Posterior vena cava (tissue), 2 donors: ENCODE measurements at places on chromosomes 2 and 18. TPM values are rescaled to one million over a fixed set of nuclear protein-coding genes. Genes with fewer than 3 reads are reported as not detected.
A peak's percentile ranks its signal among the peaks of the same experiment; 100 is the strongest.

The ACADL gene
- 9.7 TPM for total RNA-seq

The TWIST2 gene
- total RNA-seq = 18.6 TPM

The CCDC74B gene
- 1.5 TPM for total RNA-seq

The NCOA1 gene
- total RNA-seq = 43.3 TPM

The XIRP2 gene
- 22.3 TPM for total RNA-seq

The CLEC4F gene
- 0.32 TPM for total RNA-seq

The CAD gene
- 27.4 TPM for total RNA-seq

DNA sequence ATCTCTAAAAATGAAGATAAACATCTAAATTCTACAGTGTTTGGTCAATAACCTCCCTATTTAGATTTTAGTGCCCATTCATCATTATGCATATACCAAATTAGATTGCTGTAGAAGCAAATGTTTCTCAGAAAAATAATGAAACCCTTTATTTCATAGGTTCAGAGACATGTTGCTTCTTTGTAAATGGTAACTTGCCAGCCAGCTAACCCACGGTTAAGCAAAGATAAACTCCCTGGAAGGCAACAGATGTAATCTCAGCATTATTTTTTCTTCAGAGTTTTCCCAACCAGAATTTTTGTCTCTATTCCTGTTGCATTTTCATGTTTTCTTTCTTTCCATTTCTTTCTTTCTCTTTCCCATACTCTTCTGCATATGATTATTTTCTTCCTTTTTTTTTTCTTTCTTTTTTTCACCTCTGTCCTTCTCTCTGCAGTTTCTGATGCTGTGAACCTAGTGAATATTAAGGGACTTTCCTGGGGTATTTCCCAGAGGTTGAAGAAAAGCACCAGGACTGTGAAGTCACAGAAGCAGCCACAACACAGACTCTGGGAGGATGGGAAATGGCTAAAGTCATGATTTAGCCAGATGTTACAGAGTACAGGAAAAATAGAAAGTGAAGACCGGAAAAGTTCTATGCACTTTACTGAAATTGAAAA lies 50.0 kb upstream of the DSG1 start:
- DNase-seq = no peak

- no peak for DNase-seq
Observed at GRCh38 chr2:147872967-147873366, 28.1 kb downstream of the ACVR2A start.

GRCh38 chr2:27878825-27879224 lies 11.4 kb downstream of the RBKS start:
- DNase-seq = no peak

DNA sequence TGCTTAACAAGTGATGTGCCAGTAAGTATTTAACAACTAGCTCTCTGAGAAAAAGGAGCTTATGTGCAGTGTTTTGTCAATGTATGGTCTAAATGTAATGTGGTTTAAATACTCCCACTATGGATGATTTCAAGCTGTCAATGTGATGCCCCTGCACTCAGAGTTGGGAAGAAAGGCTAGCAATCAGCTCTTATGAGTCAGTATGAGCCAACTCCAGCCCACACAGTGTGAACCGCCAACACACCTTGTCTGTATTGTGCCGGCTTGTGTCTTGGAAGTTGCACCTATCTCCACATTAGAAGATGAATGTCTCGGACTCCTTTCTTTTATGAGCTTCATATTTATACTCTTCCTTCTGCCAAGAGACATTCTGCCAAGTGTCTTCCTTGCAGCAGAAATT lies 703.8 kb upstream of the RAB6C start:
- no peak for DNase-seq

DNA sequence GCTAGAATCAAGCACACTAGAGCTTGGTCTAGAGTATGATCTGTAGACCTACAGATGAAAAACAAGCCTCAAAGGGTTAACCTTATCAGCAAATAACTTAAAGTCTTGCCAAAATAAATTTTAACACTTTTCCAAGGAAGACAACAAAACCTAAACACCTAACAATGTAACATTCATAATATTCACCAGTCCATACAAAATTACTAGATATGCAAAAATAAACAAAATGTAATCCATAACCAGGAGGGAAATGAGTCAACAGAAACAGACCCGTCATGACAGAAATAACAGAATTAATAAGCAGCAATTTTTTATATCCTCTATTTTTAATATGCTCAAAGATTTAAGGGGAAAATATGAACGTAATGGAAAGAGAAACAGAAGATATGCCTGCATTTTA lies 36.1 kb downstream of the TRAK2 start:
- no peak for DNase-seq

- DNase-seq = no peak
Observed at GRCh38 chr2:204272610-204273287, 272.5 kb upstream of the PARD3B start.

GRCh38 chr2:22769497-22769896 lies 615.5 kb upstream of the KLHL29 start:
- no peak for DNase-seq

- DNase-seq = peak; percentile 88
Observed at GRCh38 chr18:37565977-37566478, 430 bp upstream of the CELF4 start.

GRCh38 chr2:171320208-171320621 lies 113.6 kb downstream of the METTL8 start:
- no peak for DNase-seq

GRCh38 chr2:14223576-14223975 lies 408.9 kb upstream of the LRATD1 start:
- DNase-seq = no peak
